Right kidney (tissue), 9 donors: ENCODE measurements at places on chromosomes 4 and X.

DNA sequence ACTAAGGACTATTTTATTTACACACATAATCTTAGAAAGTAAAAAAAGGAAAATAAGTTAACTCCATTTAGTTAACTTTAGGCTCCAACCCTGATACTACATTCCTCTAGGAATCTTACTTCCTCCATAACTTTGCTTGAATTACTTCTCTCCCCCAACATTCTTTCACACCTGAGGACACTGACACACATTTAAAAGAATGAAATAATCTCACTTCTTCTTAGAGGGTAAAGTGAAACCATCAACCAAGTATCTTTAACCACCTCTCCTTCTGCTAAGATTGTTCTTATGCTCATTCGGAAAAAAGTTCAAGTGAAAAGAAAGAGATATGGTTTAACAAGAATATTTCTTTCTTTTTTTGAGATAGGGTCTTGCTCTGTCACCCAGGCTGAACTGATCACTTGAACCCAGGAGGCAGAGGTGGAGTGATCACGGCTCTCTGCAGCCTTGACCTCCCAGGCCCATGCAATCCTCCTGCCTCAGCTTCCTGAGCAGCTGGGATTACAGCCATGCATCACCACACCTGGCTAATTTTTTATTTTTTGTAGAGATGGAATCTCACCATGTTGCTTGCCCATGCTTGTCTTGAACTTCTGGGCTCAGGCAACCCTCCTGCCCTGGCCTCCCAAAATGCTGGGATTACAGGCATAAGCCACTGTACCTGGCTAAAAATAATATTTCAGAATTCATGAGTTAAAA is 28.5 kb downstream of the SLC25A4 start:
- peak; percentile 2 for DNase-seq

GRCh38 chrX:96436105-96436504 is 248.5 kb upstream of the DIAPH2 start:
- DNase-seq = no peak

GRCh38 chr4:3420606-3420955 is 21.2 kb upstream of the HGFAC start:
- DNase-seq = no peak

- no peak for DNase-seq
These were observed 17.1 kb upstream of the ARHGEF6 start for GRCh38 chrX:136797787-136798186.

DNA sequence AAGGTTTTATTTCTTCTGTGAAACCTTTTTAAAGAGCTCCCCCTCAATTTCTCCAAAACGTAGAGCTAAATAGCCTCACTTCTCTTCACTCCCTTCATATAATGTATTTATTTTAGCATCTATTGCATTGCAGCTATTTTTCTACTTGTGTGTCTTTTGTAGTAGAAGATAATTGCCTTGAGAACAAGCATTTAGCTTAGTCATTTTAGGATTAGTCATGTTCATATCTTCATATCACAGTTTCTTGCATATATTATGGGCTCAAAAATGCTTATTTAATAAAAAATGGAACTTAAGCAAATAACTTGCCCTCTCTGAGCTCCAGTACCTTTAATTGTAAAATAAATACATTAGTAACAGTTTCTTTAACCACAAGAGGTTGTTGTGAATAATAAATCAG is 72.1 kb upstream of the SPANXC start:
- no peak for DNase-seq

GRCh38 chr4:26941951-26942350 is 81.3 kb downstream of the STIM2 start:
- DNase-seq = no peak

DNA sequence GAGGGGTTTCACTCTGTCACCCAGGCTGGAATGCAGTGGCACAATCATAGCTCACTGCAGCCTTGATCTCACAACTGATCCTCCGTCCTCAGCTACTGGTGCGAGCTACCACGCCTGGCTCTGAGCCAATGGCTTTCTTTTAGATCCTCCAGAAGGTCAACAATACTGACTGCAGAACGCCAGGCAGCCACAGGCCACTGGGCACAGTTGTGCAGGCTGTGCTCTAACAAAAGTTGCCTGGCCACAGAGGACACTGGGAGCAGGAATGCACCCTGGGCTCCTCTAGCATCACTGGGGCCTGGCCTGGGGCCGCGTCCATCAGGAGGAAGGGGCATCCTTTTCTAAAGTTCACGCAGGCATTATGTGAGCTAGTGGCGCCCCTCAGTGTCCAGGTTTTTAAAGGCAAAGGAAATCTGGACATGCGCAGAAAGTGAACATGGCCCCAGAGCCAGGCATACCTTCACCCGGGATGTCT is 14.9 kb upstream of the PORCN start:
- no peak for DNase-seq

GRCh38 chrX:23864742-23865326 is 42.9 kb downstream of the APOO start:
- DNase-seq = no peak

- DNase-seq = no peak
These were observed 3.9 kb upstream of the FAAH2 start for GRCh38 chrX:57282568-57282967.

GRCh38 chr4:36316607-36317006 is 35.2 kb downstream of the DTHD1 start:
- no peak for DNase-seq
